ENCODE measurements at places on chromosomes 11 and 22.

DNA sequence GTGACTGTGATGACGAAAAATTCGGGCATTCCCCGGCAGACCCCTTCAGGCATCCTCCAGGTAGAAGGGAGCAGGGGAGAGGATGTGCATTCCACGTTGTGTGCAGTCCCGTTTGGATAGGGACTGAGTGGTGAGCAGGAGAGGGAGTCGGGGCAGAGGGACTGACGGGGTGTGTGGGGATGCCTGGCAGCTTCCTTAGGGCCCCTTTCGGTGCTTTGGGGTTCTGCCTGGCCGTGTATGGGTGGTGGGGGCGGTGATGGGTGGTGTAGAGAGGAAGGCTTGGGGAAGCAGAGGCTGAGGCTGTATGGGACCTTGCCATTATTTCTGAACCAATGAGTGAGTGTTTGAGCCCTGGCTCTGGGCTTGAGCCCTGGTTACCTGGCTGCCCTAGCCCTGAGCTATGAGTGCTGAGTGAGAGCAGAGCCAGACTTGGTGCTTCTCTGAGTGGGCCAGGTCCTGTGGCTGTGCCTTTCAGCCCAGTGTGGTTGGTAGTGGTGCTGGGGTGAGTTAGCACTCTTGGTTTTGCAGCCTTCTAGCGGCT is 914 bp downstream of the INPPL1 start:
- no peak for DNase-seq

DNA sequence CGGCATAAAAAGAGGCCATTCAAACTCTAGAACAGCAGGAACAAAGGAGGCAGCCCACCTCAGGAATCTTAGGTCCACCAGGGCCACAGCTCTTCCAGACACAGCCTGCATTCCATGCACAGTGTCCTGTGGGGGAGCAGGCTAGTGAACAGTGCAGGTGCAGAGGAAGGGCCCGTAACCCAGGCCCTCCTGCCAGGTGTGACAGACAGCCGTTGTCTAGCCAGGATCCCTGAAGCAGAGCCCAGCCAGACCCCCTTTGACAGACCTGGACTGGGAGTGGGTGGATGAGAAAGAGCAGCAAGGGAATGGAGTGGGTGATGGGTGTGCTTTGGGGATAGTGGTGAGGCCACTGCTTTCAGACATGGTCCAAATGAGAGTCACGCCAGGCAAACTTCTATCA is 1.2 kb upstream of the ZPR1 start:
- DNase-seq = no peak

- no peak for DNase-seq
These were observed 13.6 kb downstream of the TMEM138 start for GRCh38 chr11:61375761-61376108.

- DNase-seq = no peak
These were observed 211.1 kb upstream of the PLET1 start for GRCh38 chr11:112471731-112472130.

DNA sequence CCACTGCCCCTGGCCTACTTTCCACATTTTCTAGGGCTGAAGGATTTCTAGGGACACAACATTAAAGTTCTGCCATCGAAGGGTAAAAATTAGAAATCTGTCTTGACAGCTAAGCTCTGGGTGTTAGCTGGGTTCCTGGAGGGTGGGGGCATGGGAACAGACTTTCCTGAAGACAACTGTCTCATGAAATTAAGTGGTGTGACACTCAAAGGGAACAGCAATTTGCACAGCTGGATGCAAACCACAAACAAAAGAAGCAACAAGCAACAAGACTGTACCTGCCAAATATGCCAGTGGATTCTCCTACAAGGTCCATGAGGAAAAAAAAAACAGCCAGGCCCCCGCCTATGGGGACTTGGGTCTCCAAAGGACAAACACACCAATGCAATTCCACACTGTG is 32.5 kb downstream of the WT1 start:
- no peak for DNase-seq

GRCh38 chr22:23236440-23237184 is 56.3 kb downstream of the BCR start:
- no peak for DNase-seq

DNA sequence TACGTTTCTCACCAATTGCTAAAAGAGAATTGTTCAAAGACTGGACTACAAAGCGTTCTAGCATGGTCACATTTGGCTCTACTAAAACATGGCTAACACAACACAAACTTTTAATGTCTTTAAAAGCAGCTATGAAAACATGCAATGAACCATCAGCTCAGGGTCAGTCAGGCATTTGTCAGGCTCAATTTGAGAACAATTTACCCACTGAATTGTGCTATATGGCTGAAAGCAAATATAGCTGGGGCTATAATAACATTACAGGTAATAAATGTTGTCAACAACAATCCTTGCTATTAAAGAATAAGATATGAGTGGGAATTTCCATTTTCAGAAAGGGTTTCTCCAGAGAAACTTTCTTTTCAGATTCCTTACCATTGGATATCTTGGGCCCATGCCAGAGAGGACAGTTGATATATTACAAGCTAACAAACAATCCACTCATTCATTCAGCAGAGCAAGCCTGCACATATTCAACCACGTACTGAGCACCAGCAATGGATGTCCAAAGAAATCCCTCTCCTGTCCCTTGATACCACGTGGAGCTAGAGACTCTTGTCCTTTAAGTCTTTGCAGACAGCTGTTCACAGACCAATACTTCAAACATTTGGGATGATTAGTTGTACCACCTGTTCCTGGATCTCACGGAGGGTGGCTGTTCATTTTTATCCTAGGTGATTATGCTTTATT is 82.5 kb upstream of the DDI1 start:
- no peak for DNase-seq

GRCh38 chr11:6402561-6402981 is 12.3 kb downstream of the SMPD1 start:
- peak; percentile 79 for DNase-seq

GRCh38 chr11:75428989-75429640 is 3.9 kb downstream of the KLHL35 start:
- DNase-seq = no peak

GRCh38 chr11:61491736-61492395 is 16.7 kb upstream of the LRRC10B start:
- DNase-seq = no peak

- DNase-seq = no peak
These were observed 75.6 kb downstream of the TP53I11 start for GRCh38 chr11:44875037-44875436.

GRCh38 chr11:24934733-24935439 is 438.0 kb downstream of the LUZP2 start:
- DNase-seq = no peak

DNA sequence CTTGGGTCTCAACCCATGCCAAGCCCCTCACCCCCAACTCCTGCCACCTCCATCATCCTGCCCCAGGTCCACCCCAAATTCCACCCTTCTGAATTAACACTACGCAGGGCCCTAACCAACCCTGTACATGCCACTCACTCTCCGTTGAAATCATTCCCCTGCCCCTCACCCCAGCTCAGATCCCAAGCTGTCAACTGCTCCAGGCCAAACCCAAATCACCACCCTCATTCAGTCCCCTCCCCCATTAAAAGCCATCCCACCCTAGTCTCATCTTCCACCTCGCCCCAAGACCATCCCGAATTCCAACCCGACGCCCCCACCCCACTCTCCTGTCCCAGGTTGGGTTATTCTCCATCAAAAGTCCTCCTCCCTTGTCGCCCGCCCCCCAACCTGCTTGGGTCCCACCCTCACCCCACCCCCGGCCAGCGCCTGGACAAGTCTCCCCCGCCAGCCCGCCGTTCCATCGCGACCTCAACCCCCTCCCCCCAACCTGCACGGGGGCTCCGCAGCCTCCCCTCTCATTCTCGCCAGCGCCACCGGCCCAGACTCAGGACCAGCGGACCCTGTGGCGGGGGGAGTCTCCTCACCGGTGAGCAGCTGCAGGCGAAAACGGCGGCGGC is 466 bp downstream of the FAM168A start:
- DNase-seq = no peak

DNA sequence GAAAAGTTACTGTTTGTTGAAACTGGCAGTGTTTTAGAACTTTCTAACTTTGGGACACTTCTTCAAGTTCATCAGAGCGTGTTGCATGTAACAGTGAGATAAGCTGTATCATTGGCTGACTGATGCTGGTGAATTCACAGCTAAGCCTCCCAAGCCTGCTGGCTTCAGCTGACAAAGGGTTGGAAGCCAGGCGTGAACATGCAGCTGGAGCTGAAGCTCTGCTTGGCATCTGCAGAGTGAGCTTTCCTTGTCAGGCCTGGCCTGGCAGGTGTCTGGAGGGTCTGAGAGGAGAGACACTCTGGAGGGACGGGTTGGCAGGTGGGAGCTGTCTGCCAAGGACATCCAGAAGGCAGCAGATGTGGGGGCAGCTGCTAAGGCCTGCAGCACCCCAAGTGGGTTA is 1.5 kb downstream of the AMPD3 start:
- no peak for DNase-seq

DNA sequence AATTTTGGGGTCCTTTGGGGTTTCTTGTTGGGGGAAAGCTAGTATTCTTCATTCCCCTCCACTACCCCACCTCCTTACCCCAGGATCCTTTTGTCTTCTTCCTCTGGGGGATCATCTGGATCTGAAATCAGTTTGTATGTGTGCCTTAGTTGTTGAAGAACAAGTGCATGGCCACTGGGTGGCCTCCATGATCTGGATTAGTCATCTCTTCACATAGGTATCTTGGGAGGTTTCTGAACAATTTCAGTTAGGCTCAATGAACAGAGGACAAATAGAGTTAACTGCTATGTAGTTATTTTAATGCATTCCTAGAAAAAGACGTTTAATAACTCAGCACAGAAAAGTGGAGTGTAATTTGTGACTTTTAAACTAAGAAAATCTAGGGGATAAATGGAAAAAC is 7.1 kb upstream of the VWA5A start:
- no peak for DNase-seq

DNA sequence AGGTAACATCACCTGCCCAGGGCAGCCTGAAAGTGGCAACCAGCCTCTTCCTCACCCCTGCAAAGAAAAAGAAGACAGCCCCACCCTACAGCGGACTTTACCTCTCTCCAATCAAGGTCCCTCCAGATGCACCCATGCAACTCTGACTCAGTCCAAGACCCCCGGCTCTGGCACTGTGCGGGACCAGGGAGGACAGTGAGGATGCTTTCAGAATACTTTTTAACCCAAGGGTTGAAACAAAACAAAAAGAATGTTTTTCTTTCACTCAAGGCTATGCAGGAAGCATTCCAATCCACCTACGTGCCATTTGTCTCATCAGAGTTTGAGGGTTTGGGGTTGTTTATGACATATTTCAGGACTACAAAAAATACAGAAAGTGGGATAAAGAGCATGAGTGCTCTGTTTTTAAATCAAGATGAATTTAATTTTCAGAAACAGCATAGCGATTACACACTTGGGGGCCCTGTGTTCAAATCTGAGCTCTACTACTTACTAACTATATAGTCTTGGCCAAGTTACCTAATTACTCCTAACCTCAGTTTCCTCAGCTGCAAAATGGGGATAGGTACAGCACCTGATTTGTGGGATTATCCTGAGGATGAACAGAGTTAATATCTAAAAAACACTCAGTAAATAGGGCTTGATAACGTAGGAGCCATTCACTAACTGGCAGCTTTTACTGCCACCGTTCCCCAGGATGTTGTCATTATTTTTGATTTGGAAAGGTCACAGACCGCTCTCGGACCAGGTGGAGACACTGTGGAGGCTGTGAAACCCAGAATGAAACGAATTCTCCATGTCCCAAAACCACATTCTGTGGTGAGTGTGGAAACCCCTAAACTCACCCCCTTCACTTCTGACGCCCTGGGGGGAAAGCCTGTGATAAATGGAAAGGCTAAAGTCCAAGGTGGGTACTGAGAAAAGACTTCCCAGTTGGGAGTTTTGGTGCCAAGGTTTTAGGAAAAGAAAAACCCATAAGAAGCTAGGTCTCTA is 5.6 kb downstream of the PLAAT3 start:
- no peak for DNase-seq

DNA sequence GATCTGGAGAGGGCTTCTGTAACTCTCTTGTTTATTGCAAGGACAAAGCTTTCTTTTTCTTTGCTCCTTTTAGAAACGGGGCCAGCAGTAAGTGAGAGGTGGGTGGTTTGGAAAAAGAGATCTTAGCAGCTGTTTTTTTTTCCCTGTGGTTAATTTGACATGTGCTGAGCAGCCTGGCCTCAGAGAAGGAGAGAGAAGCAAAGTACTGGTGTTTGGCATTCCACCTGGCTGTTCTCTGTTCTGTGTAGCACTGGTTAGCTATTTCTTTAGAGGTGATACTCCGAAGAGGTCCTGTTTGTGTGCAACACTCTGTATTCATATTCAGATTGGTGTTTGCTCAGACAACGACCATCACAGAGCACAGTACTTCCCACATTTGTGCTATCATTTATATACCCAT is 80.8 kb upstream of the SORL1-AS1 start:
- DNase-seq = no peak

- DNase-seq = no peak
These were observed 45.8 kb upstream of the SLN start for GRCh38 chr11:107757661-107758060.

DNA sequence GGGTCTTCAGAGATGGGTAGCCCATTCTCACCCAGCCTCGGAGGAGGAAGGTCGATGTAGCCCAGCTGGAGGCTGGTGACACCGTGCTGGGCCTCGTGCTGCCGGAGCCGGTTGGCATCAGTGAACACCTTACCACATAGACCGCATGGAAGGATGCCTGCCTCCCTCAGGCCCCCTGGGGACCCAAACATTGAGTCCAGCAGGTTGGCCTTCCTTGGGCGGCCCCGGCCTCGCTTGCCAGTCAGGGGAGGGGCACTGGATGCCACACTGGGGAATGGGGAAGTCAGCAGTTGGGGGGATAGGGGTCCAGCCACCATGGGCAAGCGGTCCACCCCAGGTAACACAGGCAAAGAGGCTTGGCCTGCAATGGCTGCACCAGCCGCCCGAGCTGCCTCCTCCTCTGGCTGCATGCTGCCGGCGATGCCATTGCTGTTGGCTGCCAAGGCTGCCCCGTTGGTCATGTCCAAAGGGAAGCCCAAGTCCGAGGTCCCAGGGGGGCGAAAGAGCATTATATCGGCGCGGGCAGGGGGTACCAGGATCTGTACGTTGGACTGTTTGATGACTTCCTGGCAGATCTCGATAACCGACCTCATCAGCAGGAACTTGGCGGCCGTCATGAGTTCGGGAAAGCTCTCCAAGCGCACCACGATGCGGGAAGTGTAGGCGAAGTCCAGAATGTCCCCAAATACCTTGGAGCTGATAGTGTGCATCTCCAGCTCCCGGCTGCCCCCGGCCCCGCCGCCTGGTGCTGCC is 1.4 kb downstream of the PATZ1 start:
- no peak for DNase-seq

- no peak for DNase-seq
These were observed 188.2 kb upstream of the TBCEL start for GRCh38 chr11:120835601-120836228.

DNA sequence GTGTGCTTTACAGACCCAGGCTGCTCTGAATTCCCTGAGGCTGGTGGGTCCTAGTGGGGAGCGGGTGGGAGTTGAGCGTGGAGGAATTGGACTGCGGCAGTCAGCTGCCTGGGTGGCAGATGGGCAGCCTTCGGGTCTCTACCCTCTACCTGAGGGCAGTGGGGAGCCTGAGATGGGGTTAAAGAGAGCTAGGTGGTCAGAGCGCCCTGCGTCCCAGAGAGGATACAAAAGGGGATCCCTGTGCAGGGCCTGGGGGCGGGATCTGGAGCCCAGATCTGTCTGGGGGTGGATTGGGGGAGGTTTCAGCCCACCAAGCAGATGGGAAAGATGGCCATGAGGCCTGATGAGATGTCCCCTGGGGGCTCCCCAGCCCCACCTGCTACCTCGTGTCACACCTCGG is 18.2 kb downstream of the KCTD17 start:
- DNase-seq = no peak
